ENCODE measurements at places on chromosomes 12 and 14.

GRCh38 chr12:42550800-42551199 lies 38.7 kb downstream of the PRICKLE1 start:
- no peak for DNase-seq

- no peak for DNase-seq
Measured at GRCh38 chr12:113831476-113831875, 134.6 kb downstream of the RBM19 start.

DNA sequence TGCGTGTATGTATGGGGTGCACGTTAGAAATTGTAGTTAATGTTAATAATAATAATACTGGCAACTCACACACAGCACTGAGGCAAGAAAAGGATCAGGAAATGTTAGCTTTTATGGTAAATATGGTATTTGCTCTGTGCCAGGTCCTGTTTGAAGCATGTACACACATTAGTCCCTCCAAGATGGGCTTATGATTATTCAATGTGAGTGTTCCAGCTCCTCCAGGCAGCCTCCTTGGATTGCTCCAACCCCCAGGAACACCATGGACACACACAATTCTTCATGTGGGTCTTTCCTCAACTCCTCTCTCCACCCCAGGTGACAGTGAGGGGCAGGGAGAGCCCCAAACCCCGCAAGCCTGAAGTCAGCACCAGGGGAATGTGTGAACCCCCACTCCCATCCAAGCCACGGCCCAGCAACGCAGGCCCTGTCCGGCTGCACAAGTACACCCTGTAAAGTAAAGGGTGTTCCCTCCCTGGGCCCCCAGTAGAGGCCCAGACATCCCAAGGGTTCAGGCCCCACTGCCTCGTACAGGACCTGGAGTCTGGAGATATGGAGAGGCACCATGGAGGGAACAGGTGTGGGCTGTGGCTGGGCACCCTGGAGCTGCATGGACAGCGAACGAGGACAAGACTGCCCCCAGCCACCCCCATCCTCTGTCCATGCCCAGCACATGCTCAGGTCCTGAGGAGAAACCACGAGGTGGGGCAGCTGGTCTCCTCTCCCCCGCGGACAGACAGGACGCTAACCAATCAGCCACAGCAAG lies 41.3 kb downstream of the NCOR2 start:
- DNase-seq, result no peak

DNA sequence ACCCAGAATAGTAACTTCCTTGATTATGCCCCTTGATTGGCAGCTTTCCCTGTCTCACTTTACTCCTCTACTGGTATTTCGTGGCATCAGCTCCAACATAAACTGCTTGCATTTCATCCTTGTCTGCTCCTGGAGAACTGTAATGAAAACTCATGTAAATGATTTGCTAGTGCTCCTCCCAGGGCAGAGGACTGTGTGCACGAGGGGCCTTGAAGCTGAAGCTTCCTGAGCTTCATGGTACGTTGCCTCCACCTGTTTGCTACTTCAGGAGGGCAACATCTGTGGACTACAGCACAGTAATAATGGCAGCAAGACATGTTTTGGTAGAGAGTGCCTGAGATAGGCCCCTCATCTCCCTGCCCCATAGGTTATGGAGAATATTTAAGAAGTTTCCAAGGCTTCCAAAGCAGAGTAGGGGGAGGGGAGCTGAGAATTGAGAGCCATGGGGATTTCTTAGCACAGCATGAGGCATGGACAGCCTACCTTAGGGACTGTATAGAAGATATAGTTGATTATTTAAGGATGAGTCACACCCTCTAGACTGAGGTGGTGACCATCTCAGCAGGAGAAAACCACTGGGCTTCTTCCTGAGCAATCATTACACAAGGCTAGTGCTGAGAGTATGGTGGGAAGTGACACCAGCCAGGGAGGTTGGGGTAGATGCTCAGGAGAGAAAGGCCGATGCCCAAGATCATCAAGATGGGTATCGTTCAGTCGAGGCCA lies 29.5 kb downstream of the CCDC198 start:
- DNase-seq, result no peak

GRCh38 chr14:105448706-105449111 lies 25.9 kb upstream of the CRIP2 start:
- DNase-seq, result peak; percentile 64

DNA sequence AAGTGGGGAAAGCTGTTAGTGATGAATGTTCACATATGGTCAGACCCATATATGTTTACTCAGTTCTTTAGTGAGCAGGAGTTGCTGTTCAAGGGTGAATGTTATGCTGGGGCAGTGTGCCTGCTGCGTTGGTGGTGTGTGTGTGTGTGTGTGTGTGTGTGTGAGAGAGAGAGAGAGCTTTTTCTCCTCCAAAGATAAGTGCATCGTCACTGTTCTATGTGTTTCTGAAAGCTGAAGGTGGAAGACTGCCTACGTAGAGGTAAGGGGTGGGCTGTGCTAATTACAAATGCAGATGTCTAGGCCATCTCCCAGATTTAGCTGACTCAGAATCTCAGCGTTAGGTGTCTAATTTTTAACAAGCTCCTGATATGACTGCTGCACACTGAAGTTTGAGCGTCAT lies 10.5 kb downstream of the GABARAPL1 start:
- no peak for DNase-seq

DNA sequence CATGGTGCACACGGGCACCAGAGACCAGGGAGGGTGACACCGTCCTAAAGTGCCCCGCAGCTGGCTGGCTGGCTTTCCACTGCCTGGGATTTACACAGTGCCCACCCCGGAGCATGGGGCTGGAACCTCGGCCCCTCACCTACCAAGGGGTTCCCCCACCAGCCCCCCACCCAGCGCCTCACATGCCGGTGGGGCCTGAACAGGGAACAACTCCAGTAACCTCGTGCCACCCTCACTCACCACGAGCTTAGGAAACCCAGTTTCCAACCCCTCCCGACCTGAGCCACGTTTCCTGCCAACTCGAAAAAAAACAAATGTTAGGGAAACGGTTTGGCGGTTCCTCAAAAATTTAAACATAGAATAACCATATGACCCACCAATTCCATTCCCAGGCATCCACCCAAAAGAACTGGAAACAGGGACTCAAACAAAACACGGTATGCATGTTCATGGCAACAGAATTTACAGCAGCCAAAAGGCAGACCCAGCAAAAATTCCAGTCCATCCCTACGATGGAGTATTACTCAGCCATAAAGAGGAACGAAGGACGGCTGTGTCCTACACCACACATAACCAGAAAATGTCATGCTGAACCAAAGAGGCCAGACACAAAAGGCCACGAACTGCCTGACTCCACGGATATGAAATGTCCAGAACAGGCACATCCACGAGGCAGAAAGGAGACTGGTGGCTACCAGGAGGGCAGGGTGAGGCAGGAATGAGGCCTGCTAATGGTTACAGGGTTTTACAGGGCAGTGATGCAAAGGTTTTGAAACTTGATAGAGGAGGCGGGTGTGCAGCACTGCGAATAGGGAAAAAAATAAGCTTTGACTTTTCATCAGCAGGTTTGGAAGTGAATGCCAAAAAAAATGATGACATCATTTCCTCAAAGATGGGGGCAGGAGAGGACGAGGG lies 68.9 kb downstream of the NCOR2 start:
- peak; percentile 88 for DNase-seq

- no peak for DNase-seq
Measured at GRCh38 chr12:81835783-81836182, 76.6 kb upstream of the PPFIA2 start.

- DNase-seq, result no peak
Measured at GRCh38 chr12:50182461-50182860, 15.3 kb upstream of the CERS5 start.

GRCh38 chr12:26906704-26907103 lies 31.1 kb downstream of the INTS13 start:
- DNase-seq, result no peak

DNA sequence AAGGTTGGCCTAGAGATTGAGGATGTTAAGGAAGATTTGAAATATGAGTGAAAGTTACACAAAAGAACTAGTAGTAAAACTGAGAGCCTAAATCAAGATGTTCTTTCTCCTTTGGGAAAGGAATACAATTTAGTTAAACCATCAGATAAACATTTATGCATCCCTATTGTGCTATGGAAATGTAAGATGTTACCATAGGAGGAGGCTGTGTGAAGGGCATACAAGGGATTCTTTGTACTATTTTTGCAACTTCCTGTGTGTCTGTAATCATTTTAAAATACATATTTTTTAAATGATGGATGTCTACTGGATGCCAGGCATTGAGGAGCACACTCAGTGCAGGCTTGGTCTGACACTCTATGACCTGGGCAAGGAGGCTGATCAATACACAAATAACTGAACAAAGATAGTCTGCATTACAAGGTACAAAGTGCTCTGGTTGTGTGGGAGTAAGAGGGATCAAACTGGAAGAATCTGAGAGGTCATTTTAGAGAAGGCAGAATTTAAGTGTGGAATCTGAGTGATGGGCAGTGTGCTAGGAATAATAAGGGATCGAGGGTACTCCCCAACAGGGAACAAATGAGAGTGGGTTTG lies 5.8 kb upstream of the CHPT1 start:
- no peak for DNase-seq

GRCh38 chr12:105725054-105725453 lies 394.6 kb downstream of the C12orf75 start:
- DNase-seq, result peak; percentile 23

- no peak for DNase-seq
Measured at GRCh38 chr12:119432949-119433348, 98.4 kb downstream of the CCDC60 start.

GRCh38 chr14:103296987-103297386 lies 37.0 kb upstream of the EIF5 start:
- no peak for DNase-seq

GRCh38 chr12:124524231-124524925 lies 43.0 kb downstream of the NCOR2 start:
- DNase-seq, result peak; percentile 78

DNA sequence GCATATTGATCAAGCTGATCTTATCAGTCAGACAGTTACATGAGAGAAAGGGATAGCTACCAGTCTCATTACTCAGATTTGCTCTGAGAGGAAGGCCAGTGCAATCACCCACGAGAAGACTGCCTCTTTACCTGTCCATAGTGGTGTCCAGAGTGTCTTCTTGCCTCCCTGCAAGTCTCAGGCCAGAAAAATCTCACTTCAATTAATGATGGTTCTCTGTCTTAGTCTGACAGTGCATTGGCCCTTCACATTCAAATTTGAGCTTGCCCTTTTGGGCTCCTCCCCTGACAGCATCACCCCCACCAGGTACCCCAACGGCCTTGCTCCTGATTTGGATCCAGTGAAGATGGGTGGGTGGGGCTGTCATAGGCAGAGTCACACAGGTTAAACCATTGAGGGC lies at the start of gene AICDA:
Gene AICDA (minus strand): TSS at position 231 of the 400 bp plus-strand sequence. CDS start 92 bp downstream, at position 139.
- no peak for DNase-seq

DNA sequence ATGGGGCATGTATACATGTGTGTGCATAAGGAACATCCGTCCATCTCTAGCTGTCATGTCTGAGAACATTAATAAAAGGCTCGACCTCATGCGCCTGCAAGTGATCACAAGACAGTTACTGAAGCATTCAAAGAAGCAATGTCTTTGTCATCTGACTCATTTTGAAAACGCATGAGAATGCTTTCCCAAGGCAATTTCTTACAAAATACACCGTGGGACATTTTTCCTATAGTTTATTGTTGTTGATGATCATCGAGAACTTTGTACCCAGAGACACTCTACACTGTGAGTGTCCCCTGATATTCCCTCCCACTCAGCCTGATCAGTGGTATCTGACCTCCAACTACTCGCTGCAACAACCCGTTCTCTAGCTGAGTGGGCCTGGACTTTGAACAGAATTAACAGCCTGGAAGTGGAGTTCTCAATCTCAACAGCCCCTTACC lies 68.1 kb downstream of the ETV6 start:
- DNase-seq, result peak; percentile 37

- DNase-seq, result peak; percentile 13
Measured at GRCh38 chr12:29212682-29213403, 63.8 kb downstream of the FAR2 start.

DNA sequence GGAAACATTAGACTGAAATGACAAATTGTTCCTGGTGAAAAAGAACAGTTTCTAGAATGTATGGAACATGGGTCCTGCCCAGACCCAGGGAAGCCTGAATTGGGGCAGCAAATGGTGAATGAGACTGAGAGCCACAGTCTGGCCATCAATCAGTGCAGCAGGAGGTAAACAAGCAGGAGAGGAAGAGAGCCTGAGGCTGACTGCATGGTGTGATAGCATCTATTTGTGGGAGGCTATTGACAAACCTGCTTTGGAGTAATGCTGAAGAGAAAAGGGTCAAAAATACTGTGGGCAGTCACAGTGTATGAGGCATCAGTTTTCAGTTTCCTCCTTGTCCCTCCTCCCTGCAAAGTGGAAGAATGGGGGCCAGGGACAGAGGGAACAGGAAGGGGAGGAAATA lies 136.8 kb downstream of the ANKS1B start:
- DNase-seq, result no peak

DNA sequence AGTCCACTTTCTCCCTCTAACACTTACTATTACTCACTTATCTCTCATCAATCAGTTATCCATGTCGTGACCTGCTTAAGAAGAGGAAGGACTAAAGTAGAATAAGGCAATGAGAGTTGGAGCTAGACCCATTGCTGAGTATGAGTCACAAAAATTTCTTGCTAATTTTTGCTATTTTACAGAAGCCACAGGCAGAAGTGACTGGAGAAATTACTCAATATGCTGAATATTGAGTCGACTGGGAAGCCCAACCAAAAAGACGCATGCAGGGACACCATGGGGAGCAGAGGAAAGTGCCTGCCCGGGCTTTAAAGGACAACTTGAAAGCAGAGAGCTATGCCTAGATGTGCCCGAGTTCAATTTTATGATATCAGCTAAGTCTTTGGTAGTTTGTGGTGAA lies 115.4 kb upstream of the FOXG1 start:
- peak; percentile 45 for DNase-seq

GRCh38 chr14:106107703-106108102 lies 581.3 kb downstream of the TMEM121 start:
- DNase-seq, result no peak

DNA sequence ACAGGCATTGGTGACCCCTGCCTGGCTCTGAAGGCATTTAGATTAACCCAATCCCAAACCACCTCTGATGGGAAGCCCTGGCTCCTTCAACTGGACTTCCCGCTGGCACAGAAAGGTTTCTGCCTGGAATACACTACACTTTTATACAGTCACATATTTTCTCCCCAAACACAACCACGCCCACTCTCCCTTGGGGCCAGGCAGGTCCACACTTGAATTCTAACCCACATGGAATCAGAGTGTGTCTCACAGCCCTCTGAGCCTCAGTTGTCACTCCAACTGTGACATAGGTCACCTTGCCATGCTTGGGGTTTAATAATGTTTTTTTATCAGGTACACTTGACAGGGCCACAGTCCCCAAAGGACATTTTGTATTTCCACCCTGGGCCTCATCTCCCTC lies 368.6 kb downstream of the BCL11B start:
- no peak for DNase-seq

DNA sequence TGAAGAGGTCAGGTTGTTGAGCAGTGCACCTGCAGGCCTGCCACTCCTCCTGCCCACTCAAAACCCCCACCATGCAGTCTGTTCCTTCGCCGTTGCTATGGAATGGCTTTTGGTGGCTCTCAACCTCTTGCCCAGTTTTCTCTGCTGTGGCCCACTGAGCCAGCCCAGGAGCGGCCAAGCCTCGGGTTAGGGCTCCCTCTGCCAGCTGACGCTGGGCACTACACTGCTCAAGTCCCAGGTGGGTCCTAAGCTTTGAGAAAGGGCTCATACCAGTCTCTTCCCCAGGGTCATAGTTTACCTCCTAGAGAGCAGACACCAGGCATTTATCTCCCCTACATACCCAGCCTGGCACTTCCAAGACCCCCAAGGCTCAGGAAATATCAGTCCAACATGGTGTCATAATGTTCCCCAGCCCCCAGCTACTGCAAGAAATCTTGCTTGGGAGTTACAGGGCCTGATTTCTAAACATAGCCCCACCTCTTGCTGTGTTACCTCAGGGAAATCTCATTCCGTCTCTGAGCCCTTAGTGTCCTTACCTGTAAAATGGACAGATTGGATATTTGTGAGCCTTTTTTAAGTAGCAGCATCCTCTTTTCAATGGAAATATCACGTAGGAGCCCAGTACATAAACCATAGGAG lies 59.4 kb downstream of the TSPAN11 start:
- DNase-seq, result peak; percentile 60
